ENCODE measurements at places on chromosomes 12 and 14. TPM values are rescaled to one million over a fixed set of nuclear protein-coding genes. Genes with fewer than 3 reads are reported as not detected.

The SELPLG gene
- total RNA-seq: 0.15 TPM

The GLI1 gene
- 174 TPM for total RNA-seq

The CLEC1B gene
- total RNA-seq: not detected

The IFI27 gene
- 0.55 TPM for total RNA-seq

The MGST1 gene
- 37.7 TPM for total RNA-seq

The KRT79 gene
- not detected for total RNA-seq

The CLEC4A gene
- 0.36 TPM for total RNA-seq

The C14orf132 gene
- total RNA-seq: not detected

The BCL2L14 gene
- total RNA-seq: not detected

The RBP5 gene
- not detected for total RNA-seq

The SLC25A21 gene
- total RNA-seq: 1.0 TPM

The TBPL2 gene
- not detected for total RNA-seq

The TMEM132C gene
- total RNA-seq: not detected

The NOS1 gene
- 131 TPM for total RNA-seq

The NANOG gene
- not detected for total RNA-seq

The ENDOU gene
- total RNA-seq: not detected

The FMNL3 gene
- 33.0 TPM for total RNA-seq

The TAS2R20 gene
- 0.86 TPM for total RNA-seq

The TMTC2 gene
- total RNA-seq: 7.5 TPM

The ITGA7 gene
- total RNA-seq: 27.1 TPM

Data from SJCRH30 (cell line).